ENCODE measurements at places on chromosomes 1 and 21. TPM values are rescaled to one million over a fixed set of nuclear protein-coding genes. Genes with fewer than 3 reads are reported as not detected.

GRCh38 chr21:32413697-32414578 lies 1.4 kb downstream of the EVA1C start:
- no peaks in the 10 kb centered on the region for H3K27me3 ChIP-seq
- DNase-seq: no peak
- no peak overlapping the region for H3K27ac ChIP-seq
- H3K36me3 ChIP-seq: no peaks in the 10 kb centered on the region
- peaks cover 35% of the 10 kb centered on the region for H3K4me1 ChIP-seq

- no peak for DNase-seq
- no peak overlapping the region for H3K27ac ChIP-seq
- H3K4me3 ChIP-seq: no peak overlapping the region
These were observed 32.4 kb upstream of the BSDC1 start for GRCh38 chr1:32426489-32427255.

GRCh38 chr1:100479620-100480338 lies 58.2 kb upstream of the GPR88 start:
- H3K4me3 ChIP-seq: no peak overlapping the region
- no peaks in the 10 kb centered on the region for H3K4me1 ChIP-seq
- no peaks in the 10 kb centered on the region for H3K27me3 ChIP-seq
- no peak for DNase-seq

- H3K4me3 ChIP-seq: no peak overlapping the region
- no peak for DNase-seq
- no peak overlapping the region for H3K27ac ChIP-seq
- no peaks in the 10 kb centered on the region for H3K36me3 ChIP-seq
These were observed 562.4 kb upstream of the BEND5 start for GRCh38 chr1:49339043-49339442.

DNA sequence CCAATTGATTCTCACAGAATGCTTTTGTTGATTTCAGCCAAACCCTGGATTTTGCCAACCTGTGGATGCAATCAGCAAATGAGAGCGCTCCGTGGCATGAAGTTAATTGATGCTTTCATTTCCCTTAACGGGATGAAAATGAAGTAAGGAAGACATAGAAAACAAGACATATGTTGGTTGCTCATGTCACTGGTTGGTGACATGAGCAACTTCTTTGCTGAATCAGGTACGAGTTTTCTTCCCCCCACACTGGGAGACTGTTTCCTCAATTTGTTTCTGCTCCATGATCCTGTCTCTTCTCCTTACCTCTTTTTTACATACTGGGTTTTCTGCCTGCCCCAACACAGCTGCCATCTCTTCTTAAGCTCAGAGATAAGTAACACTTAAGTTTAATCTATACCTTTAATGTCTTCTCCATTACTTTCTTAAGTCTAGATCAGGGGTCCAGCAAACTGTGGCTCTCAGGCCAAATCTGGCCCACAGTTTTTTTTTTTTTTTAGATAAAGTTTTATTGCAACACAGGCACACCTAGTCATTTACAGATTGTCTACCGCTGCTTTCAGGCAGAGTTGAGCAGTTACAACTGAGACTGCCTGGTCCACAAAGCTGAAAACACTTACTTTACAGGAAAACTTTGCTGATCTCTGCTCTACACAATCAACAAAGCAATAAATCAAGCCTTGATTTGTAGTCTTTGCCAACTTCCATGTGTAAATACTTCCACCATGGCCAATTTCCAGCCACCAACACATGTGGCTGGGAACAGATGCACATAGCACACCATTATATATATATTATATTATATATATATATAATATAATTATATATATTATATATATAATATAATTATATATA lies 13.3 kb downstream of the GPR157 start:
- H3K4me3 ChIP-seq: no peak overlapping the region
- no peak for DNase-seq
- H3K27ac ChIP-seq: no peak overlapping the region
- no peaks in the 10 kb centered on the region for H3K36me3 ChIP-seq
- no peaks in the 10 kb centered on the region for H3K27me3 ChIP-seq
- H3K4me1 ChIP-seq: peaks cover 29% of the 10 kb centered on the region

DNA sequence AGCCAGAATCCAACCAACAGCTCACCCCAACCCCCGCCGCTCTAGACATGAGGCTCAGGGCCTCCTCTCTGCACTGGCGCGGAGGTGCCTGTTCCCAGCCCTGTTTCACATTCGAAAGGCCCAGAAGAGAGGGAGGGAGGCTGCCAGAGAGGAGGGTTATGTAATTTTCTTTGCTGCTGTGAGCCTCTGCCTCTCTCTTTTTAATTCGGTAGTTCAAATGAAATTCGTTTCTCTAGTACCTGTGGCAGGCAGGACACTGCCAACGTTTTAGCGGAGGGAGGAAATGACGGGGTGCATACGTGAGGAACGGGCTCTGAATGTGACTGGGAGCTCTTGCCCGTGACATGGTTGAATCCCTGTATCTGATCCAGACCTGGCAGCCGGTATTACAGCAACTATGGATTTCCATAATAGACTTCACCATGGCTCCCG lies 9.4 kb downstream of the PRDM16 start:
- H3K27me3 ChIP-seq: peaks cover 15% of the 10 kb centered on the region
- no peak for DNase-seq
- H3K36me3 ChIP-seq: no peaks in the 10 kb centered on the region
- H3K4me3 ChIP-seq: no peak overlapping the region

DNA sequence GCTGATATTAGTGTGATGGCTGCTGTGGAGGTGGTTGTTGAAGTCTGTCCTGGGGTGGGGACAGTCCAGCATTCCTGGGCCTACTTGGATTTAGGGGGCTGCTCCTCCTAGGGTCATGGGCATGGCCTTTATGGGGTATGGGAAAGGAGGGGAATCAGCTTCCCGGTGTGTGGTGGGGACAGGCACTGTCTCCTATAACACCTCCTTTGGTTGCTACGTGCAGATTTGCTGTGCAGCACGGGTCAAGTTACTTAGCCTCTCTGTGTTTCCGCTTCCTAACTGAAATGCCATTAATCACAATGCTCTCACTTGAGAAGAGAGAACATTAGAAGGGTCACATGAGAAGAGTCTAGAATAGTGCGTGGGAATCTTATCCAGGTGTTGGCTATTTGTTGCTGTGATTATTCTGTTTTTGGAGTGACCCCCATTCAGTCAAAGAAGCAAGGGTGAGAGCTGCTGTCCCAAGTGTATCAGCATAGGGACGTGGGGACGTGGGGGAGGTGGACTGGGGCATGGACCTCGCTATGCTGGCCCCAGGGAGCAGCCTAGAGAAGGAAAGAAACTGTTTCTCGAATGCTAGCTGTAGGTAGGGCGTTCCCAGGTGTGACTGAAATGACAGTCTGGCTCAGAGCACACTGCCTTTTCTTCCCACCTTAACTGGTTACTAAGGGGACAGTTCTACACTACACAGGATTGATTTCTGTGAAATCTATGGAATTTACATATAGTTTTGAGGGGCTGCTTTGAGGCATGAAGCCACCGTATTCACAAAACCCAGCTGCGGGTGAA lies 19.9 kb downstream of the SOX13 start:
- H3K4me3 ChIP-seq: no peak overlapping the region
- DNase-seq: no peak
- peaks cover 5% of the 10 kb centered on the region for H3K27me3 ChIP-seq
- no peak overlapping the region for H3K27ac ChIP-seq
- no peaks in the 10 kb centered on the region for H3K36me3 ChIP-seq

AZIN2 gene
- 4.1 TPM for total RNA-seq

IL20 gene
- total RNA-seq: not detected
